Sigmoid colon (tissue), 7 donors: ENCODE measurements at places on chromosomes 1 and 21.

DNA sequence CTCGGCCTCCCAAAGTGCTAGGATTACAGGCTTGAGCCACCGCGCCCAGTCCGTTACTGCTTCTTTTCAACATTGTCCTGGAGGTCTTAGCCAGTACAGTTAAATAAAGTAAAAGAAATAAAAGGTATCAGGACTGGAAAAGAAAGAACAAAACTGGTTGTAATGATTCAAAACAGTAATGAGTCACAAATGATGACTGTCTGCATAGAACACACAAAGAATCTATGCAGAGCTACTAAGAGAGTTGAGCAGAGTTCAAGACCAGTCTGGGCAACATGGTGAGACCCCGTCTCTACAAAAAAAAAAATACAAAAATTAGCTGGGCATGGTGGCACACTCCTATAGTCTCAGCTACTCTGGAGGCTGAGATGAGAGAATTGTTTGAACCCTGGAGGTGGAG is 23.4 kb downstream of the BCAR3 start:
- DNase-seq: no peak
- no peak overlapping the region for H3K27ac ChIP-seq
- H3K27me3 ChIP-seq: no peaks in the 10 kb centered on the region
- H3K4me1 ChIP-seq: peaks cover 23% of the 10 kb centered on the region
- no peak overlapping the region for H3K4me3 ChIP-seq

DNA sequence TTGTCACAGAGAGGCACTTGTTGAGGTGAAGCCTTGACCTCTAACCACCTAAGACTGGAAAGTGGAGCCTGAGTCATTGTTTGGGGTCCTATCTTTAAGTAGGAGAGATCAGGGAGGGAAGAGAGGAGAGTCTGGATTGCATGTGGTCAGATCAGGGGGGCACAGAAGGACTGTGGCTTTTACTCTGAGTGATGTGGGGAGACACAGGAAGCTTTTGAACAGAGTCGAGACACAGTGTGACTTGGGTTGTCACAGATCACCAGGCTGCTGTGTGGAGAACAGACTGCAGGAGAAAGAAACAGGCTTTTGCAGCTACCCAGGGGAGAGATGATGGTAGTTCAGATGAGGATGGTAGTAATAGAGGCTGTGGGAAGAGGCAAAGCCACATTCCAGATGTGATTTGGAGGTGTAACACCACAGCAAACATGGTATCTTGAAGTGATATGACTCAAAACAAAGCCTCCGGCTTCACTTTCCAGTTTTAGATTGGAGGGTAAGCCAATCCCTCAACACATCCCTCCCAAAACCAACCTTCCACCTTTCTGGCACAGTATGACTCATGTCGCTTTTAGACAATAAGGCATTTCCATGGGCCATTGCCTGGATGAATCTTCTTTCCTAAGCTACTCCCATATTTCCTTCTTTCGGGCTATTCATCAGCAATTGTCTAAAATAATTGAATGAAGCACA is 125.8 kb upstream of the SLC44A3 start:
- H3K4me3 ChIP-seq: no peak overlapping the region
- H3K27me3 ChIP-seq: no peaks in the 10 kb centered on the region
- H3K4me1 ChIP-seq: no peaks in the 10 kb centered on the region
- H3K27ac ChIP-seq: no peak overlapping the region

GRCh38 chr21:44318489-44319285 is 18.8 kb downstream of the PFKL start:
- H3K4me3 ChIP-seq: no peak overlapping the region
- peaks cover 58% of the 10 kb centered on the region for H3K36me3 ChIP-seq
- H3K27ac ChIP-seq: no peak overlapping the region
- no peaks in the 10 kb centered on the region for H3K27me3 ChIP-seq

- peak; percentile 93 for DNase-seq
- no peaks in the 10 kb centered on the region for H3K27me3 ChIP-seq
- H3K4me3 ChIP-seq: no peak overlapping the region
- peak overlapping the region; percentile 87 for H3K27ac ChIP-seq
- H3K36me3 ChIP-seq: peaks cover 4% of the 10 kb centered on the region
- peaks cover 40% of the 10 kb centered on the region for H3K4me1 ChIP-seq
These were observed 32.5 kb upstream of the FHAD1 start for GRCh38 chr1:15214527-15214926.
